ENCODE measurements at places on chromosomes 16 and 17.
A peak's percentile ranks its signal among the peaks of the same experiment; 100 is the strongest.

GRCh38 chr16:72924927-72925630 lies 122.8 kb downstream of the ZFHX3 start:
- DNase-seq, result no peak

DNA sequence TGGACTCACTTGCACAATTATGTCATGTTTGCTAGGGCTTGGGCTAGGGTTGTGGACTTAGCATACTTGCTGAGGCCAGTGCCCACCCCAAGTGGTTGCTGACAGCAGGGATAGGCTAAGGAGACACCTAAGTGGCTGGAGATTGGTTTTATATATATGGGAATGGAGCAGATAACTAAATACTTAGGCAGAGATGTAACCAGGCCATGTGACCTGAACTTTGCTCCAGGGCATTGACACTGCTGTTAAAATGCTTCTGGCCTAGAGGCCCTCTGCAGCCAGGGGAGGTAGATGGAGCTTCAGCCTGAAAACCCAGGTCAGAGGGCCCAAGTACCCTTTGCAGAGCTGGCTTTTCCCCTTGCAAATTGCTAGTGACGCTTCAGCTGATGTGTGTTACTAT lies 1.4 kb upstream of the ITGB3 start:
- no peak for DNase-seq

DNA sequence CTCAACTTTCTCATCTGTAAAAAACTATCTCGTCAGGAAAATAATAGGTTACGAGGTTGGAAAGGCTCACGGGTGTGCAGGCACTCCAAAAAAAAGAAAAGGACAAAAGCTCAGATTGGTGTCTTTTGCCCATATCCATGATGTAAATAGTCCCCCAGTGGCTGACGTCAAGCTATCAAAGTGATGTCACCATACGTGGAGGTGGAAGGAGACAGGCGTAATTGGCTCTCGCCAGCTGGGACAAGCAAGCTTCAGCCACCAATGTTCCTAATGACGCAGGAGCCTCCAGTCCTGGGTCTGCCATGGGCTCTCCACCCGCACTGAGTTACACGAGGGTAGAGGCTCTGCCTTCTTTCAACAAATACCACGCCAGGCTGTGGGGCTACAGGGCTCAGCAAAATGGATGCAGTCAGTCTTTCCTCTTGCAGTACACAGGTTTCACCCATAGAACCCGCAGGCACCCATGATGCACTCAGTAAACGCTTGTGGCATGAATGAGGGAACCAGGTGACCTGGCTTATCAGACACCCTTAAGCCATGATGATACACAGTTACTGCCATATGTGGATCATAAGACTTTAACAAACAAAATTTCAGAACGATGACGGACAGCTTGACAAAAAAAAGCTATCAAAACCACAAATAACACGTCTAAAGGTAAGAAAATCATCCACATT lies 50.5 kb downstream of the COTL1 start:
- DNase-seq, result no peak

GRCh38 chr17:54373970-54374369 lies 526.7 kb upstream of the TOM1L1 start:
- DNase-seq, result no peak

GRCh38 chr17:81722184-81723120 lies 10.4 kb downstream of the SLC25A10 start:
- DNase-seq, result no peak

- DNase-seq, result no peak
These were observed 55.8 kb downstream of the CDRT4 start for GRCh38 chr17:15411384-15412198.

DNA sequence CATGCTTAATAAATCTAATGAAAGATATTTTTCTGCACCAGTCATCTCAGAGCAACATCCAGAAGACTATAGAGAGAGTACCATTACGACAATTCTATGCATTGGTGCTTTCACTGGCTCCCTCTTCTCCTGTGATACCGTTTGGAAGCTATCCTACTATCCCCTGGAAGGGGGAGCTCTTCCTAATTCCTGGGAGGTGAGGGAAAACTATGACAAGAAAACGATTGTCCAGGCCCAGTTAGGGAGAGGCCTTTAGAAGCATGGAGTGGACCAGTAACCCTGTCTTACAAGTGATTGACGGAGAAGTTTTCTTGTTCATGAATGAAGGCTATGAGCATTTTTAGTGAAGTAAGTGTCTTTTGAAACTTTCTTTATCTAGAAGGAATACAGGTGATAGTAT lies 150.2 kb downstream of the TANC2 start:
- peak; percentile 73 for DNase-seq

DNA sequence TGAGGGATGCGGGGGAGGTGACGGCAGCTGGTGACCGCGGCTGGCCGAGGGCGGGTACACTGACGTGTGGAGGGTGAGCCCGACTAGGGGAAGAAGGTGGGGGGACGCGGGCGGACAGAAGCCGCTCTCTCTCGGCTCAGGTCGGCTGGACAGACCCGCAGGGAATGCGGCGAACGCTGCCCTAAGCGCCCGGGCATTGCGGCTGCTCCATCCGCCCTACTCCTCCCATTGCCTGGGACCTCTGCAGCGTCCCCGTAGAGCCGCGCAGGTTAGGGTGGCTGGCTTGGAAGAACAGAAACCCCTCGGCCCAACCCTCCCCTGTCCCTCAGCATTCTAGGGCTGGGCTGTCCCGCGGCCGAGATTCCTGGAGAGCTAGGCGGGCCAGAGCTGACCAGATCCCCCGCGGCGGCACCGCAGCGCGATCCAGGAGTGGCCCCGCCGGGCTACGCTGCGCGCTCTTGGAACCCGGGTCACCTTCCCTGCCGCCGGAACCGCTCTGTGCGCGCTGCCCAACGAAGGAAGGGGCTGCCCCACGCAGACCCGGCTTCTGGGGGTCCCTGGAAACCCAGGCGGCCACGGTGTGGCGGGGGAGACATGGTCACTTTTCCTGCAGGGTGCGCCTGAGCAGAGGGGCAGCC lies 3.0 kb downstream of the DLX4 start:
- DNase-seq, result peak; percentile 52
